ENCODE measurements at places on chromosomes 12 and 14. TPM values are rescaled to one million over a fixed set of nuclear protein-coding genes. Genes with fewer than 3 reads are reported as not detected.

- no peaks in the 10 kb centered on the region for H3K27me3 ChIP-seq
- no peak for DNase-seq
- H3K4me1 ChIP-seq = no peaks in the 10 kb centered on the region
- no peak overlapping the region for H3K27ac ChIP-seq
- H3K4me3 ChIP-seq = no peak overlapping the region
- H3K36me3 ChIP-seq = no peaks in the 10 kb centered on the region
Measured at GRCh38 chr12:105892362-105892910, 246.3 kb downstream of the NUAK1 start.

FZD10 gene
- polyA plus RNA-seq = not detected

GPR132 gene
- polyA plus RNA-seq = 13.8 TPM

DNA sequence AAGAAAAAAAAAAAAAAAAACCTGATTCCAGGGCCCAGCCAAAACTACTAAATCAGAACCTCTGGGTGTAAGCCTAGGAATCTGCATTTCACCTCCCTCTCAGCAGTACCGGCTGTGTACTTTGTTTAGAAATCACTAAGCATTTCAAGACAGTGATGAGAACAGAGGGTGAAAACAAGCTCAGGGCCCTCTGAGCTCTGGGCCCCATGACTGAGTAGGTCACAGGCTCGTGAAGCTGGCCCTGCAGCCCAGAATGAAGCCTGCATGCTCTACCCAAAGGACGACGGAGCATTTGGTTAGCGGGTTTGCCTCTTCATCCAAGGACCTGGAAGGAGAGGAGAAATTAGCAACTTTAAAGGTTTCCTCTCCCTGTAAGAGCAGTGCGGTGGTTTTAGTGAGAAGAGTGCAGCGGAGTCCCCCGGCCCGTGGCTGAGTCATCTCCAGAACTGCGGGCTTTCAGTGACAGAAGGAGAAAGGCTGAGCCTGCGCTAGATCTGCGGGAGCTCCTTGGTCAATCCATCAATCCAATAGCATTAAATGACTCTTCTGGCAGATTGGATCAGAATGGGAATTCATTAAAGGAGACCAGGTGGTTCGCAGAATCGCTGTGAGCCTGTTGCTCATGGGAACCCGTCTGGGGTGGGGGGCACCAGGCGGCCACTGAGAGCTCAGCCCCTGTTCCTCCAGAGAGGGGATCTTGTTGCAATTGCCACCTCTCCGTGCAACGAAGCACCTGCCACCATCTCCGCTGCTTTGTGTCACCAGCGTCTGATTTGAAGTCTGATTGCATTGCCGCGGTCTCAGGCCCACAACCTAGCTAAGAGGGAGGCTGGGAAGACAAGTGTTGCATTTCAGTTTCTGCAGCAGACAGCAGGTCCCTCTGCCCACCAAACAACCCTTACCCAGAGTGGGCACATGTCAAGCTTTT, 7.3 kb downstream of the IL31 start:
- no peak overlapping the region for H3K4me3 ChIP-seq
- no peaks in the 10 kb centered on the region for H3K36me3 ChIP-seq
- DNase-seq = no peak
- no peaks in the 10 kb centered on the region for H3K27me3 ChIP-seq

RASSF9 gene
- polyA plus RNA-seq = not detected

DNA sequence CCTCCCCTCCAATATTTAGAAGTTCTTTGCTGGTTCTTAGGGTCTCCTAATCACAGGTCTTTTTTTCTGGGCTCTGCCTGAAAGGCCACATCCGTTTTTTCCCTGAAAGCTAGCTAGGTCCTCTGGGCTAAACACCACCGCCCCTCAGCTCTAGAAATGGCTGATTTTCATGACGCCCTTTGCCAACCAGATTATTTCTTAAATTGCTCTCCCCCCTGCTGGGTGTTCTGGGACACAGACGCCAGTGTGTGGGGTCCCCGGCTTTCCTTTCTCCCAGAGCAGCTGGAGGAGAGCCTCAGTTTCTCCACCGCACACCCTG, 45.3 kb upstream of the ATP23 start:
- H3K4me1 ChIP-seq = peaks cover 64% of the 10 kb centered on the region
- no peaks in the 10 kb centered on the region for H3K27me3 ChIP-seq
- peak overlapping the region; percentile 76 for H3K4me3 ChIP-seq
- H3K27ac ChIP-seq = peak overlapping the region; percentile 63
- no peak for DNase-seq

DNA sequence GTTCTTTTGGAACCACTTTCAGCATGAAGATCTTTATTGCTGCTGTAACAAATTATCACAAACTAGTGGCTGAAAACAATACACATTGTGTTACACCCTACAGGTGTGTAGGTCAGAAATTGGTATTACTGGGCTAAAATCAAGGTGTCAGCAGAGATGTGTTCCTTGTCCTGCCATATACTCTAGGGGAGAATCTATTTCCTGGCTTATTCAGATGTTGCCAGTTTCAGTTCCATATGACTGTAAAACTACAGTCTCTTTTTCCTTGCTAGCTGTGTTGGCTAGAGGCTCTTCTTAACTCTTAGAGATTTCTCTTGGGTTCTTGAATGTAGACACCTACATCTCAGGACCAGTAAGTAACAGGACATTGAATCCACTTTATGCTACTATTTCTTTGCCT, 215.6 kb upstream of the PPFIA2 start:
- no peak overlapping the region for H3K4me3 ChIP-seq
- no peak overlapping the region for H3K27ac ChIP-seq
- H3K27me3 ChIP-seq = no peaks in the 10 kb centered on the region
- DNase-seq = no peak
- H3K36me3 ChIP-seq = no peaks in the 10 kb centered on the region

- no peak overlapping the region for H3K27ac ChIP-seq
- no peaks in the 10 kb centered on the region for H3K36me3 ChIP-seq
- no peaks in the 10 kb centered on the region for H3K4me1 ChIP-seq
- H3K27me3 ChIP-seq = no peaks in the 10 kb centered on the region
Measured at GRCh38 chr12:12210983-12211382, 55.9 kb downstream of the LRP6 start.

DNA sequence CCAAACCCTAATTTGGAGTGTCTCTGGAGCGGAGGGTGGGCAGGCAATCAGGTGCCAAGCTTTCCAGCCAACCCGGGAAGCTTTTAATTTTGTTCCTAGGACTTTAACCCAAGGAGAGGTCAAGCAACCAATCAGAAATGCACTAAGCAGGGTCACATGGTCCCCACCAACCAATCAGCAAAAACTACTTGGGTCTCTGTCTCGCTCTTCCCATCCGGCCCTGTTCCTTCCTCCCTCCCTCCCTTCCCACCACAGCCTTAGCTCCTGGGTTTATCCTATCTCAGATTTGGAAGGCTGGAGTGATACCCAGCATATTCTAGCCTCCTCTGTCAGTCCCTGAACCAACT, 7.3 kb downstream of the HOXC5 start:
- H3K4me1 ChIP-seq = peaks cover under 1% of the 10 kb centered on the region
- H3K27me3 ChIP-seq = peaks cover 89% of the 10 kb centered on the region
- no peak for DNase-seq
- H3K4me3 ChIP-seq = no peak overlapping the region
- H3K36me3 ChIP-seq = no peaks in the 10 kb centered on the region

DNA sequence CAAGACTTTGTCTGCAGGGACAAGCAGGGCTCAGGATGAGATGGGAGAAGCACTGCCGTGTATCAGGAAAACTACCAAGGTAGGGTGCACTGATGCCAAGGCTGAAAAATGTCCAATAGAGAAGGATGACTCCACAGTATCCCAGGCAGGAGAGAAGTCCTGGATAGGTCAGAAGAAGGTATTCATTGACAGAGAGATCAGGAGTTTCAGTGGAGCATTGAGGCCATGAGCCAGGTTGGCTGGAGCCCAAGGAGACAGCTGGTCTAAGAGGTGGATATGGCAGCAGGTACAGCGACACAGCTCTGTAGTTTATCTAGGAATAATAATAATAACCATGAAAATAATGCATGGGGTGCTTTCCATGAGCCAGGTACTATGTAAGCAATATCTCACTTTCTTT, 180.9 kb downstream of the EXOC5 start:
- H3K27ac ChIP-seq = no peak overlapping the region
- H3K36me3 ChIP-seq = no peaks in the 10 kb centered on the region
- no peak overlapping the region for H3K4me3 ChIP-seq
- no peak for DNase-seq

- peaks cover 24% of the 10 kb centered on the region for H3K36me3 ChIP-seq
- DNase-seq = no peak
- no peak overlapping the region for H3K27ac ChIP-seq
Measured at GRCh38 chr14:65011538-65011937, 24.8 kb downstream of the FNTB start.

SLC10A1 gene
- polyA plus RNA-seq = not detected

GRCh38 chr14:24954700-24955037, 95.3 kb downstream of the STXBP6 start:
- peaks cover 10% of the 10 kb centered on the region for H3K36me3 ChIP-seq
- DNase-seq = no peak
- H3K4me1 ChIP-seq = no peaks in the 10 kb centered on the region
- H3K27ac ChIP-seq = no peak overlapping the region
- peaks cover 10% of the 10 kb centered on the region for H3K27me3 ChIP-seq
- no peak overlapping the region for H3K4me3 ChIP-seq

TMX1 gene
- 43.7 TPM for polyA plus RNA-seq

GRCh38 chr14:79658221-79658620, 553.1 kb downstream of the DIO2 start:
- H3K4me3 ChIP-seq = no peak overlapping the region
- no peaks in the 10 kb centered on the region for H3K27me3 ChIP-seq
- no peak for DNase-seq
- H3K4me1 ChIP-seq = no peaks in the 10 kb centered on the region

KRT7 gene
- polyA plus RNA-seq = not detected

GRCh38 chr14:93330609-93331000, 2.2 kb downstream of the BTBD7 start:
- no peaks in the 10 kb centered on the region for H3K36me3 ChIP-seq

DCAF4 gene
- polyA plus RNA-seq = 12.2 TPM

DUSP6 gene
- 63.0 TPM for polyA plus RNA-seq

PRIMA1 gene
- polyA plus RNA-seq = not detected

DNA sequence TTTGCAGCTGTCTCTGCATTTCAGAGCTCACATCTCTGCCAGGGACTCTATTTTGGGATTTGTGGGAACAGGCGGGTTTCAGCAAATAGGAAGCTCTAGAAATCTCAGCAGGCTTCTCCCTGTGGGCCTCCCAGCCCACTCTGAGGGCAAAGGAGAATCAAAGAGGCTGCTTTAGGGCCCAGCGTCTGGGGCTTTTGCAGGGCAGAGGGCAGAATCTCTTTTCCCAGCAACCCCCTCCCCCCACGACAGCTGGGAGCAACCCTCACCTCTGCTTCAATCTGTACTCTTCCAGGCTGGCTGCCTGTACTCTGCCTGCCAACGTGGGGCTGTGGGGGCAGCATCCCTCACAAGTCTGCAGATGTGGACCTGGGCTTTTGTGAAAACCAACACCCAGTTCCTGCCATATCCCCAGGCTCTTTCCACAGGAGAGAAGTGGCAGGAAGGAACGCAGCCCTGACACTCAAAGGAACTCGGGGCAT, 529.6 kb upstream of the TBX3 start:
- peaks cover 5% of the 10 kb centered on the region for H3K36me3 ChIP-seq
- H3K4me3 ChIP-seq = no peak overlapping the region
- H3K27me3 ChIP-seq = no peaks in the 10 kb centered on the region
- DNase-seq = no peak

PTCSC3 gene
- not detected for polyA plus RNA-seq

- H3K27ac ChIP-seq = no peak overlapping the region
- DNase-seq = no peak
- no peaks in the 10 kb centered on the region for H3K4me1 ChIP-seq
- H3K27me3 ChIP-seq = peaks cover 38% of the 10 kb centered on the region
- no peak overlapping the region for H3K4me3 ChIP-seq
Measured at GRCh38 chr14:24712909-24713308, 78.9 kb upstream of the GZMB start.

DNA sequence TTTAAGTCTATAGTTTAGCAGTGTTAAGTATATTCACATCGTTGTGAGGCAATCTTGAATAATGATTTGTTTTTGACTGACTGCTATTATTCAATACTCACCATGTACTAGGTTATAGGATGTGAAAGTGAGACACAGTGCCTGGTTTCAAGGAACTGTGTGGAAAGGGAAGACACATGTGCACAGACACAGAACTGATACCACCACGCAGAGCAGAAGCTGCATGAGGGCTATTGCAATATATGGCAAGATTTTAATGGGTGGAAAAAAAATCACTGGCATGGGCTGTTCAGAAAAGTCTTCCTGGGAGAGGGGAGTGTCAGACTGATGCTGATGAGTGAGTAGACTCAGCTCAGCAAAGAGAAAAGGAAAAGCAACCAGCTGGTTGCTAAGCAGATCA, 10.4 kb downstream of the SLC7A8 start:
- H3K27ac ChIP-seq = peak overlapping the region; percentile 63
- peaks cover 3% of the 10 kb centered on the region for H3K4me1 ChIP-seq
- no peaks in the 10 kb centered on the region for H3K36me3 ChIP-seq
- no peak overlapping the region for H3K4me3 ChIP-seq

DNA sequence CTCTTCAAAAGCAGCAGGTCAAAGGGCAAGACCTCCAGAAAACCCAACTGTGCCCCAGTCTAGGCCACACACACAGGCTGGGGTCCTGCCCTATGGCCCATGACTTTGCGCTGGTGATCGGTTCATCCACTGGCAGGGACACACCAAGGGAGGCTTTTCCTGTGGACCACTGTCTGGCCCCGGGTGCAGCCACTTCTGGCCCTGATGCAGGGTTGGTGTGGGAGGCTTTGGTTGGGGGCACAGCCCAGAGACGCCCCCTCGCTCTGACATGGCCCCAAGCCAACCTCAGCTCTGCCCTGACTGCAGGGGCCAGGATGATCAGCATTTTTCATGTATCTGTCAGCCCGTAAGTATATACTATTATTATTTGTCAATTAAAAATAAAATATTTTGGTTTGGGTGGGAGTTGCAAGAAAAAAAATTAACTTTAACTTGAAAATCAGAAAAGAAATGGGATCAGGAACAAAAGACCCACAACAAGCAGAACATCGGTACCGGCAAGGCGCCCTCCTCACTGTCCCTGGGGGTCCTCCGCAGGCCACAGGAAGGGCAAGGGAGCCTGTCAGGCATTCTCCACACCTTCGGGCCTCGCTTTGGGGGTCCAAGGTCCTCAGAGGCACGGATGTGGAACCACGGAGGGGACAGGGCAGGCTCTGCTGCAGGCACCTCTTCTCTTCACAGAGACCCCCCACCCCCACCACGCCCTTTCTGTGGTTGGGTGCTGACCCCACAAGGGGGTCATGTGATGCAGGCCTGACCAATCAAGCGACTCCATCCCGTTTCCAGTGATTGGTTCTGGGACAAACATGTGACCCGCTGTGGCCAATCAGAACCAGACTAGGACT, 181.5 kb upstream of the SFSWAP start:
- DNase-seq = no peak
- no peak overlapping the region for H3K27ac ChIP-seq
- H3K4me3 ChIP-seq = no peak overlapping the region
- peaks cover 29% of the 10 kb centered on the region for H3K27me3 ChIP-seq
- H3K4me1 ChIP-seq = no peaks in the 10 kb centered on the region
